ENCODE measurements at places on chromosomes 2 and 18.

- no peak for DNase-seq
Observed at GRCh38 chr2:54422072-54422581, 34.0 kb upstream of the SPTBN1 start.

DNA sequence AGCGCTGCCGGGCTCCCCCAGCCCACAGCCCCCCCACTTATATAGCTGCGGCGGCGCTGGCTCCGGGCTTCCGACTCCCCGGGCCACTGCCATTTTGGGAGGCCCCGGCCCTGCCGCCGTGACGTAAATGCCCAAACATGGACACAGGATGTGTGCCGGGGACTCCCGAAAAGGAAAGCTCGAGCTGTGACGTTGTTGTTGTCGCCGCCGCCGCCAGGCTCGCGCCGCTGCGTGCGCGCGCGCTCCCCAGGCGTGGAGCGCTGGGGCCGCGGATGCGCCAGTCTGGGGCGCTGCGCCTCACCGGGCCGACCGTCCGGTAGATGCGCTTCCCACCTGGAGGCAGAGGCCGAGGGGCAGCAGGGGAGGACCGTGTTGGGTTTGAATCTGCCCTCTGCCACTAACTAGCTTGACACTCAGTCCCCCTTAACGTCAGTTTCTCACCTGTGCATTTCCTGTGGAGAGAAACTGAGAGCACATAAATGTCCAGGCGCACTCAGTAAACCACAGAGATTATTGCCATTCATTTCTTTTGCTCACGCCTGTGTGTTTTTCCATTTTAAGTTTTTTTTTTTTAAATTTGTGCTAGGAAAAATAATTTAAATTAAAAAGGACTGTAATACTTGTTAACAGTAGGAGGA is at the start of gene EGR4:
EGR4 (minus strand) TSS at position 15 of the 638 bp plus-strand sequence. CDS start 231 bp downstream, outside the sequence.
- no peak for DNase-seq

- DNase-seq, result no peak
Observed at GRCh38 chr2:215929602-215930335, 83.6 kb downstream of the MREG start.

DNA sequence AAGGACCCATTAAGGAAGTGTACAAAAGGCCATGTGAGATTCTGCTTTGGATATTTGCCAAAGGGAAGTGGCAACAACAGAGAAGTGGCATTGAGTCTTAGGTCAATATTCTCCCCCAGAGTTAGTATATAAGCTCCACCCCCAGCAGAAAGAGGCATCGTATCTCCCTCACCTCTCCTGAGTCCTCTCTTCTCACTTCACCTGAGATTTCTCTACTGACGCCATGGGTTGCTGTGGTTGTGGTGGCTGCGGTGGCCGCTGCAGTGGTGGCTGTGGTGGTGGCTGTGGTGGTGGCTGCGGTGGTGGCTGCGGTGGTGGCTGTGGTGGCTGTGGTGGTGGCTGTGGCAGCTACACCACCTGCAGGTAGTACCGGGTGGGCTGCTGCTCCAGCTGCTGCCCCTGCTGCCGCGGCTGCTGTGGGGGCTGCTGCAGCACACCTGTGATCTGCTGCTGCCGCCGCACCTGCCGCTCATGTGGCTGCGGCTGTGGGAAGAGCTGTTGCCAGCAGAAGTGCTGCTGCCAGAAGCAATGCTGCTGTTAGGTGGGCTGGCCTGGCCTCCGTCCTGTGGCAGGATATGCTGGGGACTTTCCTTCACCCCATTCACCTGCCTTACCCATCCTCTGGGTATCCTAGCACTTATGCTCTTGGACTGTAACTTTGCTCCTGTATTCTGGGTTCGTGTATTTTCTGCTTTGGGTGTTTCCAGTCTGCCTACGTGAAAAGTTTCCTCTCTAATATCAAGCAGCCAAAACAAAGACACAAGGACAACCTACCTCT is 5.9 kb downstream of the SCYGR3 start:
- DNase-seq, result no peak

GRCh38 chr2:106201661-106202060 is 7.6 kb upstream of the UXS1 start:
- DNase-seq, result no peak
